ENCODE measurements at places on chromosomes 6 and 20.

GRCh38 chr6:4928426-4928825 is 75.4 kb downstream of the RPP40 start:
- no peak for DNase-seq

GRCh38 chr6:93177438-93177837 is 241.9 kb downstream of the EPHA7 start:
- DNase-seq, result no peak

DNA sequence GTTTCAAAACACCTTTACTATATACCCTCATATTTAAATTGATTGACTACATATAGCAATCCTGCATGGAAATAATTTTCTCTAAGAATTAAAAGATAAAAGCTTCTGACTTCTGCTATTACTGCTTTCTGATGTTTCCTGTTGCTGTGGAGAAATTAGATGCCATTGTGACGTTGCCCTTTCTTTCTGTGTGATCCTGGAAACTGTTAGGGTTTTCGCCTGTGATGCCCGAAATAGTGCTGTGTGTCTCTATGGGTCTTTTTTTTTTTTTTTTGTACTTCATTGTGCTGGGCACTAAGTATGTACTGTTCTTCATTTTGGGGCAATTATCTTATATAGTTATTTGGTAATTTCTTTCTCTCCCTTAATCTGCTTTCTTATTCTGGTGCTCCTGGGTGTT is 205.0 kb downstream of the ARID1B start:
- no peak for DNase-seq

- DNase-seq, result no peak
Observed at GRCh38 chr20:6034134-6034969, 19.5 kb downstream of the LRRN4 start.

GRCh38 chr20:7113577-7114466 is 346.3 kb downstream of the BMP2 start:
- DNase-seq, result no peak
